ENCODE measurements at places on chromosomes 16 and 17.

GRCh38 chr17:2693561-2694380, 17.8 kb downstream of the CLUH start:
- no peak for DNase-seq

DNA sequence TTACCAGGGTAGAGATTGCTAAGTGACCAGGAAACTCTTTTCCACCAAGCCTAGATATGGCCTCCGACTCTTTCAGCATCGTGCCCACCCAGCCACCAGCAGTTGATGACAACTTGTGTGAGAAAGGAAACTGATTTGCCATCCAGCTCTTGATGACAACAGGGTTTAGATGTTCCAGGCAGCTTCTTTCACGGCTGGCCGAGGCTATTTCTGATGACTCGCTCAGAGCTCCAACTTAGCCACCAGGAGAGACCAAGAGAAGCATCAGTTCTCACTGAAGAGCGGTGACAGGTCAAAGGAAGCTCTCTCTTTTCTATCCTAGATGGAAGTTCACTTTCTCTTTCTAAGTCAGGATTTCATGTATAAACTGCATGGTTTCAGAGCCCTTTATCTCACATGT, 61.2 kb downstream of the MPHOSPH6 start:
- DNase-seq = no peak

DNA sequence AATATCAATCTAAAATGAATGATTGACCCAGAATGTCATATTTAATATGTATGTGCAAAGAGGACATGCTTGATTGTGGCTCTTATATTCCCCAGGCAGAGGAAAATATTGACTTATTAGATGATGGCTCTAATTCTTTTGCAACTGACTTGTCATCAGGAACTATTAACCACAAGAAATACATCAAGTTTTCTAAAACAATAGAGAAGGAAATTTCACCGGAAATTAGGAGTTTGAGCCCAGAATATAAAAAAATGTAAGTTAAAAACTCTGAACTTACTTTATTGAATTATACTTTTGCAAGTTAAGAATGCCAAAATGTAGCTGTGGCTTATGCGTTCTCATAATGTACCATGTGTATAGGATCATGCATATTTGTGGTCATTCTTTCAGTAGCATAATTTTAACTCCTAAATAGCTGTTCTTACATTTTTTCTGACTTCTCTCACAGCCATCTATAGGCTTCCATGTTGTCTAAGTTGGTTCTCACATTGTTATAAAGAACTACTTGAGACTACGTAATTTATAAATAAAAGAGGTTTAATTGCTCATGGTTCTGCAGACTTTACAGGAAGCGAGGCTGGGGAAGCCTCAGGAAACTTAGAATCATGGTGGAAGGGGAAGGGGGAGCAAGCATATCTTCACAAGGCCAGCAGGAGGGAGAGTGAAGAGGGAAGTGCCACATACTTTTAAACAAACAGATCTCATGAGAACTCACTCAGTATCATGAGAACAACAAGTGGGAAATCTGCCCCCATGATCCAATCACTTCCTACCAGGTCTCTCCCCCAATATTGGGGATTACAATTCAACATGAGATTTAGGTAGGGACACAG, 11.6 kb downstream of the EFCAB13 start:
- no peak for DNase-seq

DNA sequence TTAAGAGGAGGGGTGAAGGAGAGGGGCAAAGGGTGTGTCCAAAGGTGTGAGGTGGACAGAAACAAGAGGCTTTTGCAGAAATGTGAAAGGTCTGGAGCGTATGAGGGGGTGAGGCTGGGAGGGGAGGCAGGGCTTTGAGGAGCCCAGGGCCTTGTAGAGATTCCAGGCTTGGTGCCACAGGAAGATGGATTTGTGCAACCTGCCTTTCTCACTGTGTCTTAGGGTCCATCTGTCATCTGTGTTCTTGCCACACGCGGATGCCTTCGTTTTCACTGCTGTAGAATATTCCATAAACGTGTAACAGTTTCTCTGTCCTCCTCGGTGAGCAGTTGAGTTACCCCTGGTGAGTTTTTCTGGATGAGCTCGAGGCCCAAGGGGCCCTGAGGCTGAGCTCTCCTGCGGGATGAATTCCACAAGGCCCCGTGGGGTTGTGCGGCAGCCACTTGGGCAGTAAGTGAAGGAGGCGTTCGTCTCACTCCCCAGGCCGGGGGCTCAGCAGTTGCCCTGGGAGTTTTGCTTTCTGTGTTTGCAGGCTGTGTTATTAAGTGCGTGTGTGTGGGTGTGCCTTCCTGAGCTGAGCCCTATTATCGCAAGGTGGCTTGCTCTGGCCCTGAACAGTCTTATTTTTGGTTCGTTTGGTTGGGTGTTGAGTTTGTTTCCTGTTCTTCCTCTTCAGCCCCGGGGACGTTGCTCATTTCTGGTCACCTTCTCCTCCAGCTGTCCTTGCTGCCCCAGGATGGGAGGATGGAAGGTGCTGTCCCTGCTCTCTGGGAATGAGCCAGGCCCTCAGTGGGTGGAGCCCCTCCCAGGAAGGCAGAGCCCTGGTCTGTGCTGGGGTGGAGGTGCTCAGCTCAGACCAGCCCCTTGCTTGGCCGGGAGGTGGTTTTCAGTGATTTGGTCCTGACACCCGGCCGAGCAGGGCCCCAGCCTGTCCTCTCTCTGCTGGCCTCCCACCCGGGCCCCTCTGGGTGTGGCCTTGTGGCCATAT, 28.4 kb downstream of the BAIAP2 start:
- DNase-seq = no peak

DNA sequence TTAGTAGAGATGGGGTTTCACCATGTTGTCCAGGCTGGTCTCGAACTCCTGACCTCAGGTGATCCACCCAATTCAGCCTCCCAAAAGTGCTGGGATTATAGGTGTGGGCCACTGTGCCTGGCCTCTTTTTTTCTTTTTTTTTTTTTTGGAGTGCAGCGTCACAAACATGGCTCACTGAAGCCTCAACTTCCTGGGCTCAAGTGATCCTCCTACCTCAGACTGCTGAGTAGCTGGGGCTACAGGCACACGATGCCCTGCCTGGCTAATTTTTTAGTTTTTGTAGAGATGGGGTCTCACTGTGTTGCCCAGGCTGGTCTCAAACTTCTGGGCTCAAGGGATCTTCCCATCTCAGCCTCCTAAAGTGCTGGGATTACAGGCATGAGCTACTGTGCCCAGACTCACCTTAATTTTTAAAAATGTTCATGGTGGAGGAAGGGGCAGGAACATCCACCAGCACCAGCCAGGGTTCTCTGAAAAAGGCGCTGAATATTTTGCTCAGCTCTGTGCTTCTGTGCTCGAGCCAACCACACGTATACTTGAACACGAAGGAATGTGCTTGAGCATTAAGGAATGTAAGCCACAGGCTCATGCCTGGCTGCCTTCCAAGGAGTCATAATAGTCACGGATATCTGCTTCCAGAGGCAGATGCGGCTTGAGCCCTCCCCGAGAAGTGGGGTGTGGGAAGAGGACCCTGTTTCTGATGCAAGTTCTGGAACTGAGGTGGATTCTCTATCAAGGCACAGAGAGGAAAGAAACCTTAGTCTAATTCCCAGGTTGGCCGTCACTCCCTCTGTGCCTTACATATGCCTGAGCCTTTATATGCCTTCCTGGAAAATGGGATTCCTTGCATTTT, 65.5 kb upstream of the CREBBP start:
- DNase-seq = no peak

DNA sequence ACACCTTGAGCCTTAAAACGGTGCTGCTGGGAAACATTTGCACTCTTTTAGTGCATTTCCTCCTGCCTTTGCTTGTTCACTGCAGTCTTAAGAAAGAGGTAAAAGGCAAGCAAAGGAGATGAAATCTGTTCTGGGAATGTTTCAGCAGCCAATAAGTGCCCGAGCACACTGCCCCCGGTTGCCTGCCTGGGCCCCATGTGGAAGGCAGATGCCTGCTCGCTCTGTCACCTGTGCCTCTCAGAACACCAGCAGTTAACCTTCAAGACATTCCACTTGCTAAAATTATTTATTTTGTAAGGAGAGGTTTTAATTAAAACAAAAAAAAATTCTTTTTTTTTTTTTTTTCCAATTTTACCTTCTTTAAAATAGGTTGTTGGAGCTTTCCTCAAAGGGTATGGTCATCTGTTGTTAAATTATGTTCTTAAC, 4.4 kb downstream of the SOX9 start:
- no peak for DNase-seq

- no peak for DNase-seq
Measured at GRCh38 chr17:58364270-58364942, 12.4 kb upstream of the SUPT4H1 start.

DNA sequence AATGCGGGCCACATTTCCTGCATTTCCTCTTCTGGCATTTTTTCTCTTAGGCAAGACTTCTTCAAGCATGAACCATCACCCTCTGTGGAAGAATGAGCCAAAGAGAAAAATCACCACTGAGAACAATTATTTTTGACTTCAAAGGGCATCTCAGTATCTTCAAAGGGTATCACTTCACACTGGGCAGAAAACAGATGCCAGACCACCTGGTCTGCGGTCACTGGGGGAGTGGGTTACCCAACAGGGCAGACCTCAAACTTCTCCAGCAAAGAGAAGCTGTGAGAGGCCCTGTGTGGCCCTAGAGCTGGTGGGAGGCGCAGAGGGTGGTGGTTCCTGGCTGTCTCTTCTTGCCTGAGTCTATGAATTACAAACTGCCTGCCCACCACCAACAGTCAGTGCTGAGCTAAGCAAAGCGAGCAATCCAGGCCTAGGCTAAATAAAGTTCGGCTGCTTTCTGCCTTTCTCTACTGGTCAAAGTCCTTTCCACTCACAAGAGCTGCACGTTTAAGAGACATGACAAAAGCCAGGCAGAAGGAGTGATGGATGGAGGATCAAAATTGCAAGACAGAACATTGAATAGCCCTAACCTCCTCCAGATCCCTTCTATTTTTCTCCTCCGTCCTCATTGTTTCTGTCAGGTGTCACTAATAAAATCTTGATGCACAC, 602.7 kb upstream of the CDH5 start:
- DNase-seq = no peak

DNA sequence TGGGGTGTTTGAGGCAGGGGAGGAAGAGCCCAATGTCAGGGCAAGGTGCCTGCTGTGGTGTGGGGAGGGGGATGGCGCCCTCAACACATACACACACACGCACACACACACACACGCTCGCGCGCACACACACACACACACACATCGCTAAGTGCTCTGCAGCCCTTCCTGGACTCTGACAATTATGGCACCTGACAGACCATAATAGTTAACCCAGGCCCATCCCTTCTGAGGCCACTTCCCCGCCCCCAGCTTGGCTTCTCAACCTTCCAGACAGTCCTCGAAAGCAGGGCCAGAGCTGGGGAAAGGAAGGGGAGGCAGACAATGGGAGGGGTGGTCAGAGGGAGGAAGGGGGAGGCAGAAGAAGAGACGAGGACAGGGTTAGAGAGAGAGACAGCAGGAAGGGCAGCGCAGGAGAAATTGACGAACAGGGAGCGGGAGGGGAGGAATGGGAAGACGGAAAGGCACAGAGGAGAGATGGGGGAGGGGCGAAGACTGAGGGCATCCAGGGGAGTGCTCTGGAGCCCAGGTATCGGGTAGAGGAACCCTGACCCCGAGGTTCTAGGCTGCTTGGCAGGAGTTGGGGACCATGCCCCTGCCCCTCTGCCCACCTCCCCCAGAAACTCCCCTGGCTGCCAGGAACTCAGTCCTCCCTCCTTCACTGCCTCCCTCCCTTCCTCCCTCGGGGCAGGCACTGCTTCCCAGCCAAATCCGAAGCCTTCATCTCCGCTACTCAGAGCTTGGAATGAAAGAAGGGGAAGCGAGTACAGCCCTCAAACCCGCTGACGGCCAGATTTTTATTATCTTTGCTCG, 4.0 kb downstream of the SRCIN1 start:
- DNase-seq = peak; percentile 22

GRCh38 chr17:79739148-79740062, 8.7 kb downstream of the ENPP7 start:
- DNase-seq = peak; percentile 12

Measured in NCI-H146 (cell line).